ENCODE measurements at places on chromosomes 12 and 14.

DNA sequence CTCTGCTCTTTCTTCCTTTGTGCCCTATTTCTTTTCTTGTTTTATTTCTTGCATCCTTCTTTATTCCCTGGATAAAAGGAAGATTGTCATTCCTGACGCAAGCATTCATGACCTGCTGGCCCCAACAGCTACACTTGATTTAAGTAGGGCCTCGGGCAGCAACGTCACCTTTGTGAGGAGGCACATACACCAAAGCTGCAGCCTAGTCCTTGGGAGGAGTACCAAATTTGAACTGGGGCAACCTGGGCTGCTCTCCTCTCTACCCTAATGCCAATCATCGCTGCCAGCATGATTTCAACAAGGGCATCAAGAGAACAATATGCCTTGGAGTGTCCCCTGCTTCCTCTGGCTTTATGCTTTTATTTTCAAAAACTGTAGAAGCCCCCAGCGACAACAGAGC, 76.4 kb downstream of the C12orf50 start:
- no peak for DNase-seq

DNA sequence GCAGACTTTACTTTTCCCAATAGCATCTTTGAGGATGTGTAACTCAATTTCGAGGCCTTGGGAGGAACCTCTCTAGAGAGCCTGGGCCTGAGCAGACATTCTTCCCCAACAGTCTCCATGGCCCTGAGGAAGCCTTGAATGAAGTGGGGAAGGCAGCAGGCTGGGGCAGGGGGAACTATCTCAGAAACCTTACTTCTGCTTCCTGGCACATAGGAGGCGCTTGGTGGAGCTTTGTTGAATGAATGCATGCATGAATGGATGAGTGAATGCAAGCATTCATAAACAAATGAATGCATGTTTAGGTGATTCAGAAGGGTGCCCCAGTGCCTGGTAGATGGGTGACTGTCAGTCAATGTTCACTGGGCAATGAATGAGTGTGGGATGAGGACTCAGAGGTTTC, 58.3 kb downstream of the GALNT16 start:
- DNase-seq, result no peak

DNA sequence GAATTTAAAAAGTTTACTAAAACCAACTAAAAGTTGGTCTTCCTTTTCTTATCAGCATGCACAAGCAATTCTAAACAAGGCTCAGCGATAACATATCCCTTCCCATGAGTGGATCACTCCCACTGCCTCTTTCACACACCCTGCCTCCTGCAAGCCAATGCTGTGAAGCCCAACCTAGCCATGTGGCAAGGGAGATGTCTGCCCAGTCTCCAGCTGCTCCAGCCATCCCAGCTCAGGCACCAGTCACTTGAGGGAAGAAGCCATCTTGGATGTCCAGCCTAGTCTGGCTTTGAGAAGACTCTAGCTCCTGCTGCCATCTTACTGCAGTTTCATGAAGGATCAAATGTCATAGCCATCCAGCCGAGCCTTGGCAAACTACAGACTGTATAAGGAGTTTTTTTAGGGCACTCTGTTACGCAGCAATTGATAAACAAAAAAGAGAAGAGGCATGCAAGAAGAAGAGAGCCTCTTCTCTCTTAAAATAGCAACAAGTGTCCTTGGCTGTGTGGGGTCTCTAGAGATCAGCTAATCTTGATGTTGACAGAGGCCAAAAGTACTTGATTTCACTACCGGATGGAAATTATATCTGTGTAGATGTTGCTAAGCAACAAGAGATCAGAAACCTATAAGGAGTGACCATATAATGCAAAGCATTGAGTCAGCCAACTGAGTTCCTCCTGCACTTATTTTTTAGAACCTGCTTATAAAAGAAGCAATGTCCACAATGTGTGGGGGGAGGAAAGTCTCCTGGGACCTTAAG, 108.9 kb downstream of the PTCSC3 start:
- no peak for DNase-seq

GRCh38 chr14:93759719-93760307, 28.5 kb downstream of the PRIMA1 start:
- no peak for DNase-seq

GRCh38 chr12:52789637-52790426, 6.1 kb downstream of the KRT3 start:
- no peak for DNase-seq

- DNase-seq, result no peak
These were observed 7.3 kb upstream of the RIPK3 start for GRCh38 chr14:24347134-24347533.

- no peak for DNase-seq
These were observed 13.5 kb downstream of the MIA2 start for GRCh38 chr14:39247256-39247655.

GRCh38 chr14:59534361-59534987, 42.1 kb downstream of the CCDC175 start:
- DNase-seq, result no peak

GRCh38 chr14:20435582-20436362, at the start of gene KLHL33:
TSS of gene KLHL33 (minus strand) at chr14:20436166. CDS start at chr14:20435811, 355 bp downstream.
- DNase-seq, result no peak

DNA sequence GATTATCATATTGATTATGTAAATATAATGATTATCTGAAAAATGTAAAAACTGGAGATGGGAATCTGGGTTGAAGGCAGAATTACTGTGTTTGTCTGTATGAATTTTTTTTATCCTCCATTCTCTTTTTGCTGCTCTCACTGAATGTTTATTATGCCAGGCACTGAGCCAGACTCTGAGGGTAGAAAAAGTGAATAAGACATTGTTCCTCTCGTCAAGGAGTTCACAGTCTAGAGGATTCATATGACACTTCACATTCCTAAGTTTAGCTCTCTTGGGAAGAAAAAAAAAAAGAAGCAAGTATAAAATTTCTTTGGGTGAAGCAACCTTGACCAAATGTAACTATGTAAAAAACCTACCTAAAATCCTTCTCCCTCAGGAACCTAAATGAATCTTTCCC, 120.9 kb upstream of the LMO3 start:
- DNase-seq, result no peak

DNA sequence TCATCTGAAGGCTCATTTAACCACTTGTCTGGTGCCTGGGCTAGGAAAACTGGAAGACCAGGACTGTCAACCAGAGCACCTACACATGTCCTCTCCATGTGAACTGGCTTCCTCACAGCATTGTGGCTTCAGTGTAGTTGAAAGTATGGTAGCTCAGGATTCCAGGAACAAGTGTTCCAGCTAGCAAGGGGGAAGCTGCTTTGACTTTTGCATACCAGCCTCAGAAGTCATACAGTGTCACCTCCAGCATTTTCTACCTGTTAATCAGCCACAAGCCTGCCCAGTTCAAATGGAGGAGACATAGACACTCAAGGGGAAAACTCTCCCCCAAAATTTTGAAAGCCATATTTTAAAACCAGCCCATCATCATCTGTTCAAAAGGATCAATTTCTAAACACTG, 212.8 kb upstream of the CAND1 start:
- DNase-seq, result no peak

DNA sequence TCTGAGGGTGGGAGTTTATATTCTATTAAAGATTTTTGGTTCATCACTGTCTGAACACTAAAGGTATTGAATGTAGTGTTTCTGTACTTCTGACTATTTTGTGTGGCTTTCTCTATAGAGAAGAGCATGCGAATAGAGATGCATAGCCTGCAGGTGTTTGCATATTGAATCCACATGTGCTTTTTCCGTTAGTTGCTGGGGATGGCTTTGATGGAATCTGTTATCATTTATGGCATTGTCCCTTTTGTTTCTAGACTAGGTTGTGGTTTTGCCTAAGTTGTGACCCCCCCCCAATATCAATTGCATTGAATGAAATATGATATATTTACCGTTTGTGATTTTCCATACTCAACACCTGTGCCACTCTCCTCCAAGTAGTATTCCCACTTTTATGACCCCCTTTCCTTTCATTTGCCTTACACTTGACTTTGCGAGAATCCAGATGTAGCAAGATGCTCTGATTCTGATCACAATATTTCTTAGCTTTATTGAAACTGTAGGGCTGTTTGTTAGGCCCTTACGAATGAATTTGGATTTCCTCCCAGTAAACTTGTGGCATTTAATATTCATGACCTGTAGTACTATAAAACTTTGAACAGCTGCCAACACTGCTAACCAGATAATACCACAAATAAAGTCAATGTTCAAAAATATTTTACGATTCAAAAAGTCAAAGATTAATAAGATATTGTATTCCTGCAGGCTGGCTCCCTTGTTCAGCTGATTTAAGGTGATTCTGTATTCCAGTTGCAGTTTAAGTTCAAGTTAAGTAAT, 176.4 kb downstream of the TMTC2 start:
- DNase-seq, result no peak

- DNase-seq, result no peak
These were observed 164.2 kb downstream of the ALG10 start for GRCh38 chr12:34186492-34186891.

GRCh38 chr12:105342464-105342863, 12.0 kb downstream of the C12orf75 start:
- DNase-seq, result no peak

GRCh38 chr12:111529424-111530368, 69.4 kb downstream of the ATXN2 start:
- peak; percentile 33 for DNase-seq

DNA sequence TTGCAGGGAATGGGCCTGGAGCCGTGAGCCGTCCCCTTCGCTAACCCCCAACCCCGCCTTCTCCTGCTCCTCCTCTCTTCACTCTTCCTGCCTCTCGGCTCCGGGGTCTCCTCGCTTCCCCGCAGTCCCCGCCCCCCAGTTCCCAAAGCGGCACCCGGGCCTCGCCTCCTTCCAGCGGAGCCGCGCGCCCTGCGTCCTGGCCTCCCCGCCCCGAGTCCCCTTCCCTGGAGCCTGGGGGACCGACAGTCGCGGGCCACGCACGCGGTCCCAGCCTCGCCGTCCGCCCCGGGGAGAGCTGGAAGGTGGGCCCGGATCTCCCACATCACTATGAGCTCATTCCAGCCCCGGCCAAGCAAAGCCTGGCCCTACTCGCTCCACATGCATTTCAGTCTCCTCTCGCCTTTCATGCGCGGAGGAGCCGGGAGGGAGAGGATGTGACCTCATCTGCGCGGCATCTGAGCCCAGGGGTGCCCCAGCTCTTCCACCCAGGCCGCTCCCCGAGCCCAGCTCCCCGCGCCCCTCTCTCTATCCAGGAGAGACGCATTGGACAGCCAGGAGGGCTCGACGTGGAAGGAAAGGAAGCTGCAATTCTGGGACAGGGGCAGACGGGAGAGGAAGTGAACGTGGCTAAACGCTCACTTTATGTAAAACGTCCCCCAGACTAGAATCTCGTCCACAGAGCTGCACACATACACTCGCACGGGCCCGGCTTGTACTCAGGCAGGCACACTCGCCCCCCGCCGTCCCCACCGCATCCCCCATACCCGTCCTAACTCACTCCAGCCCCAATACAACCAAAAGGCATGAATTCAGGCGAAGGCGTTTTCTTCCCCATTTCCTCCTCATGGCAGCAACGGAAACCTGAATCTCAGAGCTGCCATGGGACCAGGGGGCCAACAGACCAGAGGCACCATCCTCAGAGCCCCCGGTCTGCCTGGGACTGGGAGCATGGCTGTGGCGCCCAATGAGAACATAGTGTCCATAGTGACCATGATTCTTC, 108.7 kb upstream of the CCND2 start:
- no peak for DNase-seq

- no peak for DNase-seq
These were observed 8.4 kb downstream of the CCDC197 start for GRCh38 chr14:94005324-94006073.

DNA sequence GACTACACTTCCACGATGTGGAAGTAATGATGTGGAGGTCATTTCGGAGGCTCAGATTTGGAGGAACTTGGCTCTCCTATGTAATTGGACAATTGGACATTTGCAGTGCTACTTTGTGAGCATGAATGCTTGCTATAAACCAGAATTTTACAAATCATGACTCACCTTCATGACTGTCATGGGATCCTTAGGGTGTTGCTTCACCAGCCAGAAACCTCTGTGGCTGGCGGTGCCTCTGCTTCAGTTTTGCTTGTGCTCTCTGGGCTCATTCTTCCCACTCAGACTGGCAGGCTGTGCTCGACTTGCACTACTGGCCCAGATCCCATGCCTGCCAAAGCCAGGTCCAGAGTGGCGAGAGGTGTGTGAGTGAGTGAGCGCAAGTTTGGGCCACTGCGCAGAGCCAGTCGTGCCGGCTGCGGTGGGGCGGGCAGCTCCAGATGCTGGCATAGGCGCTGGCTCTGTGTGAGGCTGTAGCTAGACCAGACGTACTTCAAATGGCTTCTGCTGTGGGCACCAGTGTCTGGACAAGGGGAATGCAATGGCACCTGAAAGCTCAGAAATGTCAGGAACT, 387.8 kb downstream of the AEBP2 start:
- DNase-seq, result no peak

- no peak for DNase-seq
These were observed 13.0 kb downstream of the GTSF1 start for GRCh38 chr12:54460317-54460923.

- no peak for DNase-seq
These were observed 57.5 kb upstream of the TMCC3 start for GRCh38 chr12:94707892-94708291.

DNA sequence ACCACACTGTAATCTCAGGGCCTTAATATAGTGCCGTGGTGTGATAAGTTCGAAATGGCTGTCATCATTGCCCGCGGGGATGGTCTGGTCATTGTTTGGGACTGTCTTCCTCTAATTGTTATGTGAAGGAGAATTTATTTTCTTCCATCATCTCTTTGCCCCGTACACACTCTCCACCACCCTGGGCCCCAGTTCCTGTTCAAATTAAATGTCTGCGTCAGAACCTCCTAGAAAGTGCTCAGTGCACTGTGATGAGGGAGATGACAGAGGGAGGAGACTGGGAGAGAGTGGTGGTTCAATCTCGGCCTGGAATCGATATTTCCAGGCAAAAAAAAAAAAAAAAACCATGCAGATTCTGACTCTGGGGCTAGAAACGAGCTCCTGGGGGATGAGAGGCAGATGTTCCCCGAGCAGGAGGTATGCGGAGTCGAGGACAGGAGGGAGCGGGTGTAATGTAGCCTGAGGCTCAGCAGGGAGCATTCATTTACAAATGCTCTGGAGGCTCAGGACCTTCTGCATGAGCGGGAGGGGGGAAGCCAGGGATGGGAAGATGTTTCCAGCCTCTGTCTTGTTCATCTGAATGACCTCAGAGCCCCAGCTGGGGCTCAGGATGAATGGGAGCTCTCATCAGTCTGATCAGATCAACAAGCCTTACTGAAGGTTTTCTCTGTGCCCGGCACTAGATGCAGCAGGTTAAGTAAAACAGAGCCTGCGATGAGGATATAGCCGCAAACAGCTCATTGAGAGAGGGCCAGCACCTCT, 219.5 kb downstream of the TBX5 start:
- no peak for DNase-seq

DNA sequence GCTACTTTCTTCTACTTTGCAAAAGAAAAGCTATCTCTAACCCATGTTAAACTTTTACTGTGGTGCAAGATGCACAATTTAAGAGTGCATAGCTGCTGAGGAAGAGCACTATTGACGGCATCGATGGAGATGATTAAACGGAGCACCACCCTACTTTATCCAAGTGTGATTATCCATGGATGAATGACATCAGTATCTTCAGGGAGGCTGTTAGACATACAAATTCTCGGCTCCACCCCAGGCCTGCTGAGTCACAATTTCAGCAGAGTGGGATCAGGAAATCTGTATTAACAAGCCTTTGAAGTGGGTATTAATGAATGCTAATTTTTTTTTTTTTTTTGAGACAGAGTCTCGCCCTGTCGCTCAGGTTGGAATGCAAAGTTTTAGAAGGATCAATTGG, 16.2 kb downstream of the SLC2A14 start:
- no peak for DNase-seq

GRCh38 chr12:91404441-91404840, 221.8 kb upstream of the DCN start:
- no peak for DNase-seq
